ENCODE measurements at places on chromosomes 12 and 14. TPM values are rescaled to one million over a fixed set of nuclear protein-coding genes. Genes with fewer than 3 reads are reported as not detected.

DNA sequence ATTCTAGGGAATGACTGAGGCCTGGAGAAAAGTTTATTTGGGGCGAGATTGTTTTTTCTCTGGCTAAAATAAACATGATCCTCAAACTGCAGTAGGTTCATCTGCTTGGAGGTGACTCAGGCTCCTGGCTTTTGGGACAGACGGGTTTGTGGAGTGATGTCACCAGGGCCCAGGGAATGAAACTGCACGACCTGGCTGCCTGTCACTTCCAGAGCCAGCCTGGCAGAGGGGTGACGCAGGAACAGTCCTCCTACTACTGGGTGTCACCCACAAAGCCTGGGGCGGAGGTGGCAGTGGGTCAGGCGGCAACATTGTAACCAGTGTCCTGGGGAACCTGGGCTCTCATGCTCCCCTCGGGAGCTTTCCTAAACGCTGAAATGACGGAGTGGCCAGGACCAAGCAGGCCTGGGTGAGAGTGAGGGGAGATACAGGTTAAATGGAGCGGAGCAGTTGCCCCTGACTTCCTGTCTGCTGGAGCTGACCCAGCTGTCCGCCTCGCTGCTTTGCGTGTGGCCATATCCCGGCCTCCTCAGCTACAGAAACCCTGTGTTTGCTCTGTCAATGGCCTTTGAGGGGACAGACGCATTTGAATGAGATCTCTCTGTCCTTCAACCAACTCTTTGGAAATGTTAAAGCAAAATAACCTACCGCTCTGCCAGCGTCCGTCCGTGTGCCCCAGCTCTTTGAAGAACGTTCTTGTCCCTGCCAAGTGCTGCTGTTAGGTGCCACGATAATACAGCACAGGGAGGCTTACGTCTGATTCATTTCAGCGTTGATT, 6.5 kb downstream of the HIP1R start:
- DNase-seq, result no peak

GRCh38 chr12:70646850-70647249, 9.6 kb upstream of the PTPRB start:
- peak; percentile 48 for DNase-seq

GRCh38 chr12:106189341-106189740, 50.6 kb upstream of the NUAK1 start:
- DNase-seq, result no peak

CCDC60 gene
- not detected for total RNA-seq

PDE3A gene
- total RNA-seq, result 16.2 TPM

- DNase-seq, result no peak
Observed at GRCh38 chr12:92027701-92028440, 117.8 kb downstream of the BTG1 start.

DNA sequence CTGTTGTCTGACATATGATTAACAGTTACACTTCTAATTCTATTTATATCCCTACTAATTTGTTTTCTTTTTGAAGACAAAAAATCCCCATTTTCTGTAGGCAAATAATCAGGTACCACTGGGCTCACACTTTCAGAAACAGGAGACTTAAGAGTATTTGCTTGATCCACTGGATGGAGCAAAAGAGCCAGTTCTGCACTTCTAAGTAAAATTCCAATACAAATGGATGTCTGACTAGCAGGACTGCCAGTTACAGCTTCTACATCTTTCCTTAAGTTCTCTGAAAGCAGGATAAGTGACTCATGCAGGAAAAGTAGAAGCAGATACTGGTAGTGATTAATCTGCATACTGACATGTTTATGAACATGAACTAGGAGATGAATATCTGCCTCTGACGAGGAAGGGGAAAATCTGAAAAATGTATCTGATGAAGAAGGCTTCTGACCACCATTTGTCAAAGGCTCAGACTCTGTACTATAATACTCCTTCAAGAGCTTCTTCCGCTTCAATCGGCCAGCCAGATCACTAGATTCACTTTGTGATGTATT, 73.8 kb upstream of the ANKS1B start:
- DNase-seq, result peak; percentile 92

DNA sequence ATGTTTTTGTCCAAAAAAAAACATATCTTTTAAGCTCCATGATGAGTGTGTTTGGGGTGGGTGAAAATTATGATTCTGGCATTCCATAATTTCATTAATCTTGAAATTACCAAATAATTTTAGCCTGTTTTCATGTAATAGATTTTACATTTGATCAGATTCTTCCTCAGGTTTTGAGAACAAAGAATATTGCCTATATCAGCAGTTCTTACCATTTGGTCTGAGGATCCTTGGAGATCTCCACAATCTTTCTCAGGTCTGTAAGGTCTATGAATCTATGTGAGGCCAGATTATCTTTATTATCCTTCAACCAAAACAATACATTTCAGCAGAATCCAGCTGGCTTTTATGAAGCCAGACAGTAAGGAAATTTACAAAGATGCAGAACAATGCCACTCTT, 373.3 kb upstream of the E2F7 start:
- DNase-seq, result no peak

- no peak for DNase-seq
Observed at GRCh38 chr12:102625819-102626218, 145.5 kb upstream of the IGF1 start.

DNA sequence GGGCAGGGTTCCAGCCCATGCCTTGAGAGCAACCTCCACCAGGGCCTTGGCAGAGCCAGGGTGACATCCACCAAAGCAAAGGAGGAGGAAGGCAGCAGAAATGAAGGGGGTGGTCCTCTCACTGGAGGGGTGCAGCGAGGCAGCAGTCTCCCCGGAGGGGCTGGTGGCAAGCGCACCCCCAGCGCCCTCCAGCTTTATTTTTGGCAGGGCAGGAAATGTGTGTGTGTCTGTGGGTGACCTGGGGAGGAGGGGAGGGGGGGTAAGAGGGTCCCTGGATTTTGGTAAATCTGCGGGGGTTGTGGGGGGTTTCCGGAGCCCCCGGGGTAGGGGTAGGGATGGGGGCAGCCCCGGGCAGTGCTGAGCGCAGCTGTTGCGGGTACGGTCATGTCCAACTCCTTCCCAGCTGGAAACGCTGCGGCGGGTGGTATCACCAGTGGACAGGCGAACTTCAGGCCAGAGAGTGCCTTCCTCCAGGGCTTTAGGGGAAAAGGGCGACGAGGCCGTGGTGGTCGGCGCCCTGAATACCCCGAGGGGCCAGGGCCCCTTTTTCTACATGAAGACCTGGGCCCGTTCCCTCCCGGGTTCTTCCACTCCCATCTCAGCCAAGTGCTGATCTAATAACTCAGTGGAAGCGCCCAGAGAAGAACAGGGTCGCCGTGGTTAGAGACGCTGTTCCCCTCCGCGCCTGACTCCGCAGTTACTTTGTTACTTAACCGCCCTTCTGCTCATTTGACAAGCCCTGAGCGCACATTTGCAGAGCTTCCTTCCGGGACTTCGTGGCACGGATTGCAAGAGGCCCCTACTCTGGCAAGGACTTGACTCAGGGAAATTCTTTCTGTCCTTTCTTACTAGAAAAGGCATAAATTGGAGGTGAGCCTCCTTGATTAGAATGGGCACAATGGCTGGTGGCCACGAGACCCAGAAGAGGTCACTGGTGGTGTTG, 55.2 kb downstream of the FOS start:
- DNase-seq, result peak; percentile 11
